ENCODE measurements at places on chromosomes 4 and X. TPM values are rescaled to one million over a fixed set of nuclear protein-coding genes. Genes with fewer than 3 reads are reported as not detected.

Gene MAGED1
- total RNA-seq: 60.0 TPM

DNA sequence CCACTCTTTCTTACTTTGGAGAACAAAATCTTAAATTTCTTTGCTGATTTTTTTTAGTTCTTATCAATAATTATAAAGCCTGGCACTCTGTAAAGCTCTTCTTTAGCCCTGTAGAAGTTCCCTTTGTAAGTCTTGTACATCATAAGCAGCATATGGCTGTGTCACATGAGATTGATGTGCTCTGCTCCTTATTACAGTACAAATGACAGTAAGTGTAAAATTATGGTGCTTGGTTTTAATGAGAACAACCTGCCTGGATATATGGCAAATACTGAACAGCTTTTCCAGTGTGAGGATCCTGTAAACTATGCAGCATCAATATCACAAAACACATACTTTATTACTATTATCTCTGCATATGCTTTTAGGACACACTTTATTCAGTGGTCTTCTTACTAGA is 145.9 kb upstream of the GNPDA2 start:
- no peak for DNase-seq

Gene SULT1B1
- total RNA-seq: not detected

DNA sequence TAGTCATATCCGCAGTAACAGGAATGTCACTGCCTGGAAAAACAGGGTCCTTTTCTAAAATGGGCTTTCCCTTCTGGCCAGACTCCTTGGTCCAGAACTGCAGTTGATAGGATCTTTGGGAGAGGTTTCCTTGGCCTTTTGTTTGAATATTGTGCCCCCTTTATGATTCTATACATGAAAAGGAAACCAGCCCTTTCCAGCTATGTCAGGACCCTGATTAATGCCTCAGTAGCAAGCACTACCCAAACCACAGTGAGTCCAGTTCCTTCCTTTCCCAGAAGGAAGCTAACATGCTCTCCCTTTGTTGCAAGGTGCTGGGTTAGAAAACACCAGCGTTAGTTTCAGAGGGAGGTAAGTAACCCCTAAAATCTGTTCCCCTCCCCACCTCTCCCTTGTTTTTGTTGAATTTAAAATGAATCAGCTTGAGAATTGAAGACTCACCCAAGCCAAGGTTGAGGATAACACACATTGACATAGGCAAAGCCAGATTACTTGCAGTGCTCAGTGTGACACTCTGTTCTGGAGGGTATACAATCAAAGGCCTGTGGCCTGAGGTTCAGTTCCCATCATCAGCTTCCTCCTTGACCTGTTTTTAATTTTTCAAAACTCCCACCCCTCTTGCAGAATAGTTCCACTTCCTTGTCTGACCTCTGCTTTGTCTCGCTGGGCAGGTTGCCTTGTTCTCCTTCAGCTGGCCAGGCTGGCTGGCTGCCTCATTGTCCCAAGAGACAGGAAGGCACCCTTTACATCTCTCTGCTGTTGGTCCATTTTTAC is 87.6 kb upstream of the PLAC1 start:
- no peak for DNase-seq
